ENCODE measurements at places on chromosomes 6 and 20.
A peak's percentile ranks its signal among the peaks of the same experiment; 100 is the strongest.

- no peak for DNase-seq
Observed at GRCh38 chr20:50421356-50422340, 88.5 kb upstream of the PTPN1 start.

DNA sequence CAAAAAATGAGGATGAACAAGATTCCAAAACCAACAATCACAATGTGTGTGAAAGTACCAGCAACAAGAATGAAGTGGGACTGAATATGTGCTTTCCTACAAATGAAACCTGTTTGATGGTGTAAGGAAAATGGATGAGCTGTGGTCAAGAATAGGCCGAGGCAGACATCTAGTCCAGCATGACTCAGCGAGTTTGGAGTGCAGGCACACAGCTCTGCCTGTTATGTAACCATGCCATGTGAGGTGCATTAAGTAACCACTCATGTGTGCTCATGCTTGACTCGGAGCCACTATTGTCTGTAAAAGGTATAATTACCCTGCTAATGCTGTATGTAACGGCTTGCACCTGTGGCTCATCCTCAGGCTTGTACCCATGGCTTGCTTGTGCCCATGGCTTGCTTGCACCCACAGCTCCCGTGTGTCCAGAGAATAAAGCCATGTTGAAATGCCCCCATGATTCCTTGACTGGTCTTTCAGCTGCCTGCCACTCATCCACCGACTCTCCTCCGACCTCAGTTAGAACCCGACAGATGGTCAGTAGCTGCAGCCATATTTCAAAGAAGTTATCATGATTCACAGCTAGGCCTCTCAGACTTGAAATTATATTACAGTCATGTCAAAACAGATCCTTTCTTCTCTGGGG lies 98.7 kb downstream of the BACH2 start:
- DNase-seq = peak; percentile 24

GRCh38 chr6:163842467-163842866 lies 427.9 kb downstream of the QKI start:
- no peak for DNase-seq

- DNase-seq = no peak
Observed at GRCh38 chr20:13028673-13029072, 19.9 kb downstream of the SPTLC3 start.

- DNase-seq = peak; percentile 41
Observed at GRCh38 chr6:138680085-138680484, 93.5 kb upstream of the CCDC28A start.

- peak; percentile 40 for DNase-seq
Observed at GRCh38 chr6:3549314-3549940, 92.6 kb upstream of the SLC22A23 start.

- no peak for DNase-seq
Observed at GRCh38 chr6:1885576-1886011, 275.9 kb downstream of the FOXC1 start.

DNA sequence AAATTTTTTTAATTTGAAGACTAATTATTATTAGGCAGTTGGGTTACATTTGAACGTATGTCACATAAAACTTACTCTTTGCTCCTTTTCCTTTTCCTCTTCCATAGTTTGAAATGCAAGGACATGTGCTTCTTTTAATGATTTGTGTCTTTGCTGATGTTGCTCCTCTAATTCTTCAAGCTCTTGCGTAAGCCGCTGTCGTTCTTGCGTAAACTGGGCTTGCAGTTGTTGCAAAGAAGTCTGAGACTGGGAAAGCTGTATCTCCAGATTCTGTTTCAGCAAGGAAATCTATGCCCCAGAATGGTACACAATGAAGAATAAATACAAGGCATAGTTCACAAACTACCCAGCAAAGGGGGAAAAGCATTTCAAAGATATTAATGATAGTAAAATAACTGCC lies 45.1 kb upstream of the MCM9 start:
- DNase-seq = peak; percentile 48

DNA sequence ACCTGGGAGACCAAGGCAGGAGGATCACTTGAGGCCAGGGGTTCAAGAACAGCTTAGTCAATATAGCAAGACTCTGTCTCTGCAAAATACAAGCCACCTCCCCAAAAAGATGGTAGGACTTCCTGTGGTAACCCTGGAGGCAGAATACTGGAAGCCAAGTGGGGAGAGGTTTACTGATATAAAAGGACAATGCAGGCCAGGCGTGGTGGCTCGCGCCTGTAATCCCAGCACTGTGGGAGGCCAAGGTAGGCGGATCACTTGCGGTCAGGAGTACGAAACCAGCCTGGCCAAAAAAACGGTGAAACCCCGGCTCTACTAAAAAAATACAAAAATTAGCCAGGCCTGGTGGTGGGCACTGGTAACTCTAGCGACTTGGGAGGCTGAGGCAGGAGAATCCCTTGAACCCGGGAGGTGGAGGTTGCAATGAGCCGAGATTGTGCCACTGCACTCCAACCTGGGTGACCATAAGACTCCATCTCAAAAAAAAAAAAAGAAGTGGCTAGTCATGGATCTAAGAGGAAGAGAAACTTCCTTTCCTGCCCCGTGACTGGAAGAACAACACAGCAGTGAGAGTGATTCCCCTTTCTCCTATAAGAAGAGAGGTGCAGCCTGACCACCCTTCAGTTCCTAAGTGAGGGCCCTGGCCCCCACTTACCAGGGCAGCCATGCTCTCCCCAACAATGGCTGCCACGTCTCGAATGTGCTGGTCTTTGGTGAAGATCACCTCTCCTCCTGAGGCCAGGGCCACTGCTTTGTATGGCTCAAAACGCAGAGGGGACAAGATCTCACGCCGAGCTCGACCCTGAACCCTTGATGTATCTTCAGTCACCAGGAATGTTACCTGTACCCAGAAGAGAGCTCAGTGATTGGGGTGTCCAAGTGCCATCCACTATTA lies 6.2 kb downstream of the SAPCD1 start:
- no peak for DNase-seq

DNA sequence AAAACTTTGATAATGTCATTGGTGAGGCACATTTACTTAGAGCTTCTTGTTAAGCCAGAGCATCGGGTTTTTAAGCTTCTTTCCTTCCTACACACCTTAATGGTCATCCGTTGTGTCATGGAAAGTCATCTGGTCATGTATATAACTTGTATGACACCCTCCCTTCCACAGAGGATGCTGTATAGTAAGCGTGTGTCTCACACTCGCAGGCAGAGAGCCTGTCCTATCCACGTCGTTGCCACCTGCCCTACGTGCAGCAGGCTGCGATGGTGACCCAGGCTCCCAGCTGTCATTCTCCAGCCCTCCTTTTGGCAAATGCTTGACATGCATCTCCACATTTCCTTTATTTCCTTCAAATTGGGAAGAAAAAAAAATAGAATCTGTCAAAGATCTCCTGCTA lies 85.6 kb downstream of the MYB start:
- DNase-seq = no peak

- no peak for DNase-seq
Observed at GRCh38 chr6:108630050-108630714, 69.5 kb downstream of the FOXO3 start.

DNA sequence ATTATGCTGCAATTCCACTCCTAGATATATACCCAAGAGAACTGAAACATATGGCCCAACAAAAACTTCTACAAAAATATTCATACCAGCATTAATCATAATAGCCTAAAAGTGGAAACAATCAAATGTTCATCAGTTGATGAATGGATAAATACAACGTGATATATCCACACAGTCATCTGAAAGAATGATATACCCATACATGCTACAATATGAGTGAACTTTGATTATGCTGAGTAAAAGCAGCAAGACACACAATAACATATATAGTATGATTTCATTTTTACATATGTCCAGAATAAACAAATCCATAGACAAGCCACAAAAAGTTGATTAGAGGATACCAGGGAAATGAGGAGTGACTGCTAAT lies 30.7 kb downstream of the CDK19 start:
- no peak for DNase-seq

DNA sequence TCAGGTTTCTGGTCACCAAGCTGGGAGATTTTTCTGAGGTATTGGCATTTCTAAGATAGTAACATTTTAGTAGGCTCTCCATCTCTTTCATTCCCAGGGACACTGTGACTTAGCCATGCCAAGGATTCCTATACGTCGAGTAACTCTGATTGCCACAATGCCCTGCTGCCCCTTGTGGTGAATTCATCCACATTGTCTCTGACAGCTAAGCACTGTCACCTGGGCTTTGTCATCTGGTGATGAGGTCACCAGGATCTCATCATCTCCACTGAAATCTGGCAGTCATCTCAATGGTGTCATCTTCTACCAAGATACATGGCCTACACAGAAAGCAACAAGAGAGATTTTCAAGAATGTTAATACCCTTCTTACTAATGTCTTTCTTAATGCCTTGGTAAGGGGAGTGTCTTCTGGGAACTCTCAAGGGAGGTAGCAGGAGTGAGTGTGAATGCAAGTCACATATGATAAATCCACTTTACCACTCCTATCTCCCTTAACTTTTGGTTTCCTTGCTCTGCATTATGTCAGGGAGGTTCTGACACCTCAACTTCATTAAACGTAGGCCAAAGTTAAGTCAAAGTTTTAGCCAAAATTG lies 246.7 kb downstream of the CD109 start:
- peak; percentile 59 for DNase-seq

DNA sequence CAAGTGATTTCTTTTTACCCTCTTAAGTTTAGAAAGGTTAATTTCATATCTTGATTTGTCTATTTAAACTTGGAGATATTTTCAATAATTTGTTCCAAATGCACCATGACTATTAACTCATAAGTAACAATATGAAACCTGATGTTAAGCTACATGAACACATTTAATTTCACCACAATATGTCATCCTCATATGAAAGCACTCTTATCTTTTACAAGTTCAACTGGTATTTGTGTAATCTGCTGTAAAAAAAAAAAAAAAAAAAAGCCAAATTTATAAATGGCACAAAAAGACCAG lies 110.4 kb downstream of the HFE start:
- DNase-seq = no peak

DNA sequence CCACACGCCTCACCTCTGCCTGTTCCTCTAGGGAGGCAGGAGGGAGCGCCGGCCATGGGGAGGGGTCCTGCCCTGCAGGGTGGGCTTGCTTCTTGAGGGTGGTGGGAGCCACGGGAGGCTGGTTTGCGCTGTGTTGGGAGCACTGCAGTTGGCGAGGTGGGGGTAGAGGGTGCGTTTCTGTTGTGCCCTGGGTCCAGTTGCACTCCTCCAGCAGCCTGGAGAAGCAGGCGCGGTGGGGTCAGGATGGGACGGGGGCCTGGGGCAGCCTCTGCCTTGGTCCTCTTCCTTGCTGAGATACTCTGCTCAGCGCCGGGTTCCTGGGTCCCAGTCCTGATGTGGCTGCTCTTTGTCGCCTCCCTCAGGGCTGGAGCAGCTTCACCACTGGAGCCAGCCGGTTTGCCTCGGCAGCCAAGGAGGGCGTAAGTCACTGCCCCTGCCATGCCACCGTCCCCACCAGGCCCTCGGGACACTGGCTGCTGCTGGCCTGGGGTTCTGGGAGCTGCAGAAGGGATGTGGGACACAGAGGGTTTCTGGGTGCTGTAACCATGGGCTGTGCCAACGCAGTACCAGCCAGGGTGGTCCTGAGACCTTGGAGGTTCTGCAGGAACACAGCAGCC lies 8.4 kb downstream of the ARFGAP1 start:
- DNase-seq = no peak

GRCh38 chr20:38216201-38216600 lies 44.3 kb downstream of the KIAA1755 start:
- no peak for DNase-seq

GRCh38 chr6:112154711-112155110 lies 67.3 kb downstream of the FAM229B start:
- no peak for DNase-seq

- no peak for DNase-seq
Observed at GRCh38 chr6:44635486-44635885, 248.0 kb downstream of the CDC5L start.

- peak; percentile 80 for DNase-seq
Observed at GRCh38 chr20:36097337-36098151, 57.0 kb upstream of the EPB41L1 start.

GRCh38 chr6:51533962-51534361 lies 553.5 kb downstream of the PKHD1 start:
- no peak for DNase-seq

DNA sequence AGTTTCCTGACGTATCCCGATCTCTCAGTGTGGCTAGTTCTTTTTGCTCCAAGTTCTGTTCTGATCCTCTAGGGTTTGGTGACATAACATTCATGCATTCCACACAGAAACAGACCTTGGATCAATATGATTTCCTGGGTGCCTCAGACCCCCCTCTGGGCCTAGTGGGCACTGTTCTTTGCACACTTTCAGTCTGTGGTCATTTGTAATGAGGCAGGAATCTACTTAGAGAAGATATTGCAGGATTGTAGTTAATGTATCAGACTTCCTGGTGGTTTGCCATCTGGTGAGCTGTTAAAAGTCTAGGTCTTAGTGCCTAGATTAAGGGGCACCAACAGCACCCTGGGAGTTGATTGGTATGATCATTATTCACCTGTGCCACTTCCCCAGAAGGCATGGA lies 7.5 kb downstream of the BEND6 start:
- no peak for DNase-seq
